ENCODE measurements at places on chromosomes 3 and 15.

DNA sequence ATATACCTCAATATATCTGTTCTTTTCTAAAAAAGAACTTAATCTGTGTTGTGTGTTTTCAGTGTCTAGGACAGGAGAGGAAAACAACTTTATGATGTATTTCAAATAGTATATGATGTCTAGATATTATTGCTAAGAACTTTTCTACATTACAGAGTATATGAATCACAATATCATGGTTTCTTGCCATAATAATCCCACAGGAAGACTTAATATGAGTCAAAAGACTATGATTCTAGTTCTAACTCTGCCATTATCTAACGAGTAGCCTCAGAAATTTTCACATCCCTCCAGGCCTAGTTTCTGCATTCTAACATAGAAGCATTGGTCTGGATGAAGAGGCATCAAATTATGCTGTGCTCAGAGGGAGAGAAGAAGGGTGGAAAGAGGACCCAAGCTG lies 107.7 kb upstream of the SPRED1 start:
- DNase-seq: no peak

- DNase-seq: no peak
Observed at GRCh38 chr3:185824051-185825005, 514 bp downstream of the IGF2BP2 start.

DNA sequence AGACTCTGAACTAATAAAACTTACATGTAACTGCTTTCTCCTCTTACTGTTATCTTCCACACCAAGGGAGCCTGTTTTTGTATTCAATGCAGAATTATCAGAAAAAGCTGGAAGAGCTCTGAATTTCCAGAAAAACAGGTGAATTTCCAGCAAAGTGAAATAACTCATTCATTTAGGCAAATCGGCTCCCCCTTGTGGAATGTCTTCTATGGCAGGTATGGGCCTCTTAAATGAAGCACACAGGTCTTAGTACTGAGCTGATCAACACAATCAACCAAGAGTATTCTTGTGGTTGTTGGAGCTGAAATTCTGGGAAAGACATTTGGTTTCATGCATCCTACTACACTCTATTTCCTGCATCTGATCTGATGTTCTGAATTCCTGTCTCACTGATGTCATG lies 31.0 kb upstream of the PTPRG start:
- no peak for DNase-seq

DNA sequence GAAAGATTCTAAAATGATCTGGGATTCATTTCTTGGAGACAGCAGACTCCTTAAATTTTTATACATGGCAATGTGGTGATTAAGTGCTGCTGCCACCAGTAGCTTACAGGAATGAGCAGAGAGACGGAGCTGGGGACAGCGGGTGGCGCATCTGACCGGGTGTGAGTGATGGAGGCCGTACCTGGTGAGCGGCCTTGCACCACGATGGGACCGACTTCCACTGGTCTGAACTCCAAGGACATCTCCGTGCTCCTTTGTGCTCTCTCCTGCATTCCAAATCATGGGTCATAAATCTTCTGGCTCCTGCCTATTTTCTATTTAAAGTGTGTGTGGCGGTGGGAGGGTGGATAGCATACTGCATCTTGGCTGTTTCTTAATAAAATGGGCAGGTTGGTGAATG lies 262.6 kb downstream of the ABHD5 start:
- DNase-seq: no peak

DNA sequence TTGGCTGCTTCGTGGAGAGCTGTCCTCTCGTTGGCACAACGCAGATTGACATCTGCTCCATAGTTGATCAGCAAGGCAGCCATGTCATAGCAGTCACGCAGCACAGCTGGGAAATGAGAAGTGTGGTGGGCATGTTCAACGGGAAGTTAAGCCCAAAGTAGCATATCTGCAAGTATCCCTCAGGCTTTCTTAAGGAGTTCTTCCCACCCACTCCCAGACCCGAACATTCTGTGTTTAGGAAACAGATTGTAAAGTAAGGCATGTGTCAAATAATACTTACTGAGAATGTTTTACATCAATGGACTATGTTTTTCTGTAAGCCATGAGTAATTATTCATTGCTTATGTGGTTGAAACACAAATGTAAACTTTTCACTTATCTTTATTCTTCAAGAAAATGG lies 9.2 kb downstream of the ASB14 start:
- no peak for DNase-seq

DNA sequence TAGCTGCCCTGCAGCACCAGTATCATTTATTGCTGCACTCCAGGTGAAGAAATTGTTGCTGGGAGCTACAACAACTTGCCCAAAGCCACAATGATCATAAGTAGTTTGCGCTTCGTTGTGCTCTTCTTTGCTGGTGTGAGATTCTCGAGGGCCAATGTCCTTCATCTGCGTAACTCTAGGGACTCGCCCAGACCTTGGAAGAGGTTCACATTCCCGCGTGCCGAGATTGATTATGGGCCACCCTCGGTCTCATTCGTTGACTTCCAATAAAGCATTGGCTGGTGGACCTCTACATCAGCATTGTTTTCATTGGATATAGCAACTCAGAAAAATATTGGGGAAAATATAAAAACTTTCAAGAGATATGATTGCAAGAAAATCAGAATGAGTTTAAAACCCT lies 423 bp upstream of the PHLDB2 start:
- DNase-seq: no peak

DNA sequence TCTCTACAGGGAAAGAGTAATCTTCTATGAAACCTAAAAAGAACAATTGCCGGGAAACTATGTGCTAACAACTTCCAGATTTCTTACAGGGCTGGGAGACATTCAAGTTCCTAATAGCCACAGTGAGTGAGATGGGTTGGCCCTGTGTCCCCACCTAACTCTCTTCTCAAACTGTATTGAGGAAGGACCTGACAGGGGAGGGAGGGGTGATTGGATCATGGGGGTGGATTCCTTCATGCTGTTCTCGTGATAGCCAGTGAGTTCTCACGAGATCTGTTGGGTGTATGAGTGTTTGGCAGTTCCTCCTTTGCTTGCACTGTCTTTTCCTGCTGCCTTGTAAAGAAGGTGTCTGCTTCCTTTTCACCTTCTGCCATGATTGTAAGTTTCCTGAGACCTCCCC lies 958.7 kb downstream of the AGBL1 start:
- no peak for DNase-seq

DNA sequence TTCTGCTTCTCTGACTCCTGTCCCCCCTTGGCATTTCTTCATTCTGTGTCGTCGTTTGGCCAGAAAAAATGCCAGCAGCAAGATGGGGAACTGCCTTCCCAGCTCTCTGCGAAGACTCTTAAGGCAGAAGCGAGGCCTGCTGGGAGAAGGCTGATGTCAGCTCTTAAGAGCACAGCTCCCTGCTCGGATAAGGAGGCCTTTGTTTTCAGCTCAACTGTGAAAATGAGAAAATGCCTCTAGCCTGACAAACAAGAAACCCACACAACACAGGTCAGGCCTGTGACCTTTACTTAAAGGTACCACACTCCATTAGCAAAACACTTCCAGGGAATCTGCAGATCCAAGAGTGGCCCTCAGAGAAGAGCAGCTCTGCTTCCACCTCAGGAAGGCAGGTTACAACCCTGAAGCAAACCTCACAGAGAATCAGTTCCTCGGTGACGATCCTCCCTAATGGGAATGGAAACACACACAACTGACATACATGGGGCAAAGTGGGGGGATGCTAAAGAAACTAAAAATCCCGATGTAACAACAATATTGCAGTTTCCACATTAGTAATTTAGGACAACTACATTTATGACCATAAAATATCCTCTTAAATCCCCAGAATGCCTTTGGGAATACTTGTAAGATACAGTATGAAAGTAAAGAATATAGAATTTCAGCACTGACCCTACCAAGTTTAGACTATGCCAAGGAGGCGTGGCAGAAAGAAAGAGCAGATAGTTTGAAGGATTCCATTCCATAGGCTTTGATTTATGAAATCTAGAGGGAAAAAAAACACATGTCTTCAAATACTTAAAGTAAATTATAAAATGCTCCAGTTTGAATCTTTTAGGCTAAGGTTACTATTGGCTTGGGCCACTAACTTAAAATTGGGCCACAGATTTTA lies 52.1 kb downstream of the VGLL4 start:
- DNase-seq: no peak

DNA sequence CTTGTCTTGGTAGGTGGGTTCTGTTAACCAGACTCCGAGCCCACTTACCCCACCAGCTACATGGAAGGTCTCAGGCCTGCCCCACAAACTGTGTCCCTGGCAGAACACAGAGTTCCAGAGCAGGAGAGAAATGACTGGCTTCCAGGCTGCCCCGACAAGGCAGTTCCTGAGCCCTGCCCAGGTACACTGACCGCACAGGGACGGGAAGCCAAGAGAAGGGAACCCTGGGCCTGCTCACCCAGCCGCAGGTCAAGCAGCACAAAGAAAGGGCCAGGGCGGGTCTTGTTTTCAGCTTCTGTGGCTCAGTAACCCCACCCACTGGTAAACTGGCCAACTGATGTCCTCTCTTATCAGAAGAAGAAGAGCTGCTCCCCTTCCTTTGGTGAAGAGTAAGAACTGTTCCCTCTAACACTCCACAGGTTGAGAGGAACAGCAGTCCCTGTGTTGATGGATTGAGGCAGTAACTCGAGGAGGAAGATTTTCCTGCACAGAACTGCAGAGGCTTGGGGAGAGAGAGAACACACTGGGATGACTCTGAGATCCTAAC lies 68.4 kb downstream of the CRTC3 start:
- peak; percentile 11 for DNase-seq

Measured in CD4-positive, alpha-beta T cell treated with Interleukin-17A for 4 hours (primary cell).